ENCODE measurements at places on chromosomes 2 and 18. TPM values are rescaled to one million over a fixed set of nuclear protein-coding genes. Genes with fewer than 3 reads are reported as not detected.
A peak's percentile ranks its signal among the peaks of the same experiment; 100 is the strongest.

- no peak for DNase-seq
Observed at GRCh38 chr18:37253394-37254235, 312.0 kb downstream of the CELF4 start.

GRCh38 chr2:102296449-102296848, 14.9 kb upstream of the IL1RL1 start:
- DNase-seq = no peak

- DNase-seq = peak; percentile 81
Observed at GRCh38 chr2:238908960-238909951, 61.4 kb downstream of the TWIST2 start.

- no peak for DNase-seq
Observed at GRCh38 chr2:216533609-216534008, 35.0 kb downstream of the RPL37A start.

Gene SLC5A7
- total RNA-seq = 0.19 TPM

Measured in Right ventricle myocardium superior (tissue), 1 donor.